ENCODE measurements at places on chromosomes 4 and X.

DNA sequence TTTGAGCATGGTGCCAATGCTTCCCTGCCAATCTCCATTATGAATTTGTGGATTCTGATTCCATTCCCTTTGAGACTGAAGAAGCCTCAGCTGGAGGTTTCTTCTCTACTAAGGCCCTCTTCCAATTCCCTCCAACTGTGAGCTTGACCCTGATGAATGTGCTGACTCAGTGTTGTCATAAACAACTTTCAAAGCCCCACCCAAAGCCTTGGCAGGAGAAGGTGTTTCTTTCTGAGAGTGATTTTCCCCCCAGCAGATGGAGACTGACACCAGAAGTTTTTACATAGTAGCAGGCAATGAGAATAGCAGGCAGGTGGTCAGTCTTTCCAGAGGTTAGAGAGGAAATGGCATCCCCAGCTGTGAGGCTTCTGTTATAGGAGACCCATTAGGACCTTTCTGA is 53.1 kb downstream of the OCRL start:
- peak; percentile 43 for DNase-seq

- DNase-seq = no peak
Measured at GRCh38 chr4:172270397-172270796, 457.2 kb downstream of the GALNTL6 start.

GRCh38 chr4:11069581-11070211 is 359.0 kb downstream of the HS3ST1 start:
- DNase-seq = no peak

GRCh38 chr4:189420572-189420971 is 520.1 kb upstream of the FRG1 start:
- no peak for DNase-seq

GRCh38 chrX:126552313-126553022 is at the start of gene DCAF12L1:
Gene DCAF12L1, minus strand, starts transcription at chrX:126552814. Its CDS starts 206 bp downstream, at chrX:126552608.
- DNase-seq = no peak

DNA sequence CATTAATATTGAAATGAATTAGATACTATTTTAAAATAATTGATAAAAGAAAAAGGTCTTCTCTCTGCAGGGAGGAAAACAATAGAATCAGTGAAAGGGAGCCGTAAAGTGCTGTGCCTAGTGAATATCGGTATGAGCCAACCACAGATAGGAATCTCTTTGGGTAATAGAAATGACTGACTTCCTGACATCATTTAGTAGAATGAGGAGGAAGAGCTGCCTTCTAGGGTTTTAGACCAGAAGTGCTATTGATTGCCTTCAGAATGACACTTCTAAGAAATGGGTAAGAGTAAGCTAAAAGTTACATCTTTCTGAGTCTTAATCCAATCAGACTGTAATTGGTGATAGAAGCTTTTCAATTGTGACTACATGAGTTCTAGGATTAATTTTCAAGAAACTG is 134.0 kb upstream of the MAP9 start:
- no peak for DNase-seq

GRCh38 chrX:46849933-46850332 is 13.1 kb downstream of the RP2 start:
- DNase-seq = no peak

DNA sequence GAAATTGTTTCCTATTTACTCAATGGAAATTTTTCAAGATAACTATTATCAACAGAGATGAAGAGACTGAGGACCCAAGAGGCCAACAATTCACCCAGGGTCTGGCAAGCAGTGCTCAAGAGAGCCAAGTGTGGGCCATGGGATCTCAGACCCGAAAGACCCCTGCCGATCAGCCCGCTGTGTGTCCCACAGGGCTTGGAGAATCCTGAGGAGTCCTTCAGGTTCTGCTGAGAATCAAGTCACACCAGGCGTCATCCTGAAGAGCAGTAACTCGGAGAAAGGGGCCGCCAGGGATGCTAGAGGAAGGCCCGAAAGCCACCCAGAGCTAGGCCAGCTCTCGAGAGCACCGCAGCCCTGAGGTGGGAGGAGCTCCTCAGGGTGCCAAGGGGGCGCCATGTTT is 48.7 kb downstream of the FGFRL1 start:
- no peak for DNase-seq

DNA sequence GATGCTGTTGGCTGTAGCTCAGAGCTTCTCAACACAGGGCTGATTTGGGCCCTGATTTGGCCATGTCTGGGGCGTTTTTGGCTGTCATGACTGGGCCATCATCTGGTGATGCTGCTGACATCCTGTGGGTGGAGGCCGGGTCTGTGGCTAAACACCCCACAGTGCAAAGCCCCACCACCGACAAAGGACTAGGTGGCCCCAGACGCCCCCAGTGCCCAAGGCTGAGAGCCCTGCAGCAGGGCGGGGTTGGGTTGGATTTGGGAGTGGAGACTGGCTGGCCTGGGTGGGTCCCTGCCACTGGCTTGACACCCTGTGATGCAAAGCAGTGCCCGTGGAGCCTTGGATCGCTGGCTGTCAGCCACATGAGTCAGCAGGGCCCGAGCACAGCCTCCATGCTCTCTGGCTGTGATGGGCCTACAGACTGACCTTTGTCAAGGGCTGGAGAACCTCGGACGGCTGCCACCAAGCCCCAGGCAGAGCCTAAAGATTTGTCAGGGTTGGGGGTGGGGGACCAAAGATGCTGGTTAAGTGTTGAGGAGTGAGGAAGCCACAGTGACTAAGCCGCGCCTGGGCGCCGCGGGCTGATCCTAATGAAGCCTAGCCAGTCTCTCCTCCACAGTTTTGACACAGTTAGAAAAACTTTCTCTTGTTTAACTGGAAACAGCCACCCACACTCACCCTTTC is 28.3 kb downstream of the CYTL1 start:
- peak; percentile 55 for DNase-seq

GRCh38 chrX:6777238-6778002 is 242.5 kb upstream of the VCX3A start:
- DNase-seq = no peak

- no peak for DNase-seq
Measured at GRCh38 chrX:82134378-82134777, 932.5 kb downstream of the SH3BGRL start.

DNA sequence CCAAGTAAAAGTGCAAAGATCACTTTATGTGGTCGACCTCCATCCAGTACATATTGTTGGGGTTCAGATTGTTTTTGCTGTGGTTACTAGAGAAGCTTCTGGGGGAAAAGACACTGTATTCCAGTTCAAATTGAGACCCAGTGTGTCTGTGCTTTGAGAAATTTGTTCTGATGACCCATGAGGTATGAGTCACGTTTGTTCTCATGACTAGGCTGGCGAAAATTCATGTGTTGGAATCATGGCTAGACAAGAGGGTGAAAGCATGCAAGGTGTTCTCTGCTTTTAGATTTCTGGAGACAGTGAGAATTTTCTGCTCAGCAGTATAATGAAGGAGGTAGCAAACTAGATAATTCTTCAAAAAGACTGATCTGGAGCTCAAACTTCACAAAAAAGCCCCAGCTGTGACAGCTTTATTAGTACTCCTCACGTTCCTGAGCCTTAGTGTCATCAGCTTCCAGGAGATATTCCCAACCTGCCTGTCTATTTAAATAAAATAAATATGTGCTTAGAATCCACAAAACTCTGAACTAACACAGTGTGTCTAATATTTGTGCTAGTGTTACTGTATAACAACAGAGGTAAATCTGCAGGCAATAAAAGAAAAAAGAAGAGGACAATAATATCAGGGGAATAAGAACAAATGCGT is 24.4 kb upstream of the FAM47B start:
- peak; percentile 54 for DNase-seq

GRCh38 chr4:36255577-36255976 is 11.3 kb upstream of the ARAP2 start:
- no peak for DNase-seq
